ENCODE measurements at places on chromosomes 13 and 19. TPM values are rescaled to one million over a fixed set of nuclear protein-coding genes. Genes with fewer than 3 reads are reported as not detected.

Gene KLK5
- total RNA-seq, result not detected

Gene SIRT6
- total RNA-seq, result 15.7 TPM

- peaks cover 15% of the 10 kb centered on the region for H3K4me1 ChIP-seq
- no peak overlapping the region for H3K4me3 ChIP-seq
- H3K27ac ChIP-seq, result peak overlapping the region; percentile 68
Measured at GRCh38 chr13:46679369-46680120, 117.4 kb downstream of the ESD start.

GRCh38 chr13:111922086-111922485, 144.9 kb upstream of the SOX1 start:
- H3K27ac ChIP-seq, result no peak overlapping the region
- H3K4me3 ChIP-seq, result no peak overlapping the region
- peaks cover 7% of the 10 kb centered on the region for H3K27me3 ChIP-seq
- no peaks in the 10 kb centered on the region for H3K4me1 ChIP-seq
- DNase-seq, result no peak

- no peak for DNase-seq
- no peak overlapping the region for H3K27ac ChIP-seq
- no peaks in the 10 kb centered on the region for H3K4me1 ChIP-seq
- no peaks in the 10 kb centered on the region for H3K27me3 ChIP-seq
Measured at GRCh38 chr19:38194061-38194701, 29.8 kb downstream of the DPF1 start.

Gene ZNF460
- 63.7 TPM for total RNA-seq

Gene MBD3L3
- total RNA-seq, result not detected

- H3K36me3 ChIP-seq, result no peaks in the 10 kb centered on the region
- peak overlapping the region; percentile 87 for H3K27ac ChIP-seq
- no peaks in the 10 kb centered on the region for H3K27me3 ChIP-seq
- peak; percentile 38 for DNase-seq
- H3K4me3 ChIP-seq, result no peak overlapping the region
- H3K4me1 ChIP-seq, result peaks cover 37% of the 10 kb centered on the region
Measured at GRCh38 chr13:33272531-33273124, 12.9 kb downstream of the STARD13 start.

Gene CPB2
- 54.6 TPM for total RNA-seq

Gene IGFL1
- total RNA-seq, result not detected

- H3K36me3 ChIP-seq, result no peaks in the 10 kb centered on the region
- no peak overlapping the region for H3K27ac ChIP-seq
- DNase-seq, result no peak
- H3K4me3 ChIP-seq, result no peak overlapping the region
Measured at GRCh38 chr13:95605448-95606125, 38.9 kb downstream of the DZIP1 start.

DNA sequence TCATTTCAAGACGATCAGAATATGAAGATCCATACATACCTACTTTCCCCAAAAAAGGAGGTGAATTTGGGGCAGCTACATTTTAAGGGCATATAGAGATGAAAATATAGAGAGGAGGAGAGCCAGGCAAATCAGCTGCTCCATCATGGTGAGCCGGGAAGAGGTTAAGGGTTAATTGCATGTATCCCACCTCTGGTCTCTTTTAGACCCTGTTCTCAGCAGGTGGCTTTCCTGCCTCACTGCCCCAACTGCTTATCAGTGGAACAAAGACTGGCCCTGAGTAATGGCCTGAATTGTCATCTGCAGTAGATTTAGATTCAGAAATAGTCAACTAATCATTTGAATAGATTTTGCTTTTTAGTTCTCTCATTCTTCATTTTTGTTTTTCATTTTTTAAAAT, 206.6 kb downstream of the SPRY2 start:
- H3K36me3 ChIP-seq, result no peaks in the 10 kb centered on the region
- H3K4me1 ChIP-seq, result peaks cover 26% of the 10 kb centered on the region
- DNase-seq, result no peak
- no peaks in the 10 kb centered on the region for H3K27me3 ChIP-seq

Data from hepatocyte (in vitro differentiated cells).